ENCODE measurements at places on chromosomes 1 and 21. TPM values are rescaled to one million over a fixed set of nuclear protein-coding genes. Genes with fewer than 3 reads are reported as not detected.

Gene RSPH1
- total RNA-seq = 0.84 TPM

Gene KIFAP3
- total RNA-seq = 25.6 TPM

Gene CSMD2
- total RNA-seq = 0.67 TPM

Gene TRNAU1AP
- 24.5 TPM for total RNA-seq

Gene PAPPA2
- 0.17 TPM for total RNA-seq

Gene FAM72D
- total RNA-seq = 0.43 TPM

Gene UTS2
- not detected for total RNA-seq

Gene MAGOH
- 38.8 TPM for total RNA-seq
